ENCODE measurements at places on chromosomes 5 and 9.

DNA sequence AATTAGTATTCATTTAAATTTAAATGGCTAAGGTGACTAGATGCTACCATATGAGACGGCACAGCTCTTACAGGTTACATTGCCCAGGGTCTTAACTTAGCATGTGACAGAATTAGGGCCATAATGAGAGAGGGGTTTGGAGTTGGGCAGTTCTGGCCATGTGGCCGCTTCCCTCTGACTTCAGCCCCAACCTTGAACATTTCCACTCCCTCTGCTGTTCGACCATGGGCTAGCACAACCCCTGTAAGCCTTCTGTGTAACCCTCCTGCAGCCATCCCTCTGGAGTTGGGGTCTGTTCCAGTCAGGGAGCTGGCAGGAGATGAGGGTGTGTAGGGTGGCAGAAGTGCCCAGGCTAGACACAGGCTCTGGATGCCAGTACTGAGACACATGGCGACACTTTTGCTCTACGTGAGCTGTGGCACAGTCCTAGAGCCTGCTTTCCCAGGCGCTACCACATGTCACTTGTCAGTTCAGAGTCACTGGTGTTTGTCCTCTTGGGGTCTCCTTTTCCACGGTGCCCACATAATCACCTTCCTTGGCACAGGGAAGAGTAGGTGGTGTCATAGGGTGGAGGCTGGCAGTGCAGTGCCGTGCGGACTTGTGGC, 128.7 kb upstream of the PITX1 start:
- no peak for DNase-seq

DNA sequence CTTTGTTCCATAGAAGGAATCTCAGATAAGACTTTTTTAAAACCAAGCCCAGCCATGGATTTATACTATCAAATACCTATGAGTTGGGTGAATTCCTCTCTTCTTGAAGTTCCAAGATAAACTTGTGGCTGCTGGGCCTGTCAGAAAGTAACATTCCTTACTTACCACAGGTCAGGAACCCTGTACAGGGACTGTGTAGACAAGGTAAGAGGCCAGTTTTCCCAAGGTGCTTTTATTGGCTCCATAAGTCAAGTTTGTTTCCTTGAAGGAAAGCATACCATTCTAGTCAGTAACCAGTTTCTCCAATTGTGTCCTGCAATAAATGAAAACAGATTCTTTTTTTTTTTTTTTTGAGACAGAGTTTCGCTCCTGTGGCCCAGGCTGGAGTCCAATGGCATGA, 8.8 kb upstream of the CLTB start:
- no peak for DNase-seq

GRCh38 chr9:121654499-121655140, 3.2 kb downstream of the DAB2IP start:
- DNase-seq = no peak

- DNase-seq = no peak
Observed at GRCh38 chr9:73529666-73530065, 378.0 kb downstream of the ANXA1 start.

- DNase-seq = no peak
Observed at GRCh38 chr9:135300346-135301141, 179.0 kb upstream of the PPP1R26 start.

- no peak for DNase-seq
Observed at GRCh38 chr9:124322618-124323432, 65.1 kb downstream of the NEK6 start.

- DNase-seq = no peak
Observed at GRCh38 chr9:8880060-8880459, 1080.5 kb upstream of the DMAC1 start.

DNA sequence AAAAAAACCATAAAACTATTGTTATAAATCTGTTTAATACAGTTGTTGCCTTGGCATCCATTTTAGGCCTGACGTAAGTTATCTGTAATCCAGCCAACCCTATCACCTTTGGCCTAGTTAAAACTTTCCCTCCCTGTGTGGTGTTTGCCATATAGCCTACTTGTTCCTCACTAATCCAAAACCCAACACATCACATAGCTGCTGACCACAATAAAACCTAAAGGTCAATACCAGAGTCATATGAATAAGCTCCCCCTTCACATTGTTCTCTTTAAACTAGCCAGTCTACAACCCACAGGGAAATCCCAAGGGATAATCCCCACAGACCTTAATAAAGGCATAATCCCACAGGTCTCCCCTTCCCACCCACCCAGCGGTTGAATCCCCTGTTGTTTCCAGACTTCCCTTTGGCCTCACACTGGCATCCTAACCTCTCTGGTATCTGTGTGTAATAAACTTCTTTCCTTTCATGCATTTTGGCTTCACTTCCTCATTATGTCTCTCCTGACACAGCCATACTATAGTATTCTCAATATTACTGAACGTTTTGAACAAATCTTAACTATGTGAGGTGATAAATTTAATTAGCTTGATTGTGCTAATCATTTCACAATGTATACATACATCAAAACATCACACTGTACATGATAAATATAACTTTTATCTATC, 50.8 kb downstream of the DTWD2 start:
- no peak for DNase-seq

DNA sequence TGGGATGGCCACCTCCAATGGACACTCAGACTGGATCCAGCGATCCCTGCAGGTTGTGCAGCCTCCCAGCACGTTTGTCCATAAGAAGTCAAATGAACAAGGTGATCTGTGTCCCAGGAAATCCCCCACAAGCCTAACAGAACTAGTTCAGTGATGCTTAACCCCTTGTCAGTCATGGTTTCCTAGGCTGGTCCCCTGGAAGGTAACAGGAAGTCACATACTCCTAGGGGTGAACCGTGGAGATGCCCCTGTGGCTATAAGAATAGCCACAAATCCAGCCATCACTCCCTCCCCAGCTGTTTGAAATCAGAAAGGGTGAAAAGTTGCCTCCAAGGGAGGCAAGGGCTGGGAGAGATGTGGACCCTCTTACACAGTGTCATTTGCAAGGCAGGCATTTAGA, 22.5 kb downstream of the PAX5 start:
- no peak for DNase-seq

DNA sequence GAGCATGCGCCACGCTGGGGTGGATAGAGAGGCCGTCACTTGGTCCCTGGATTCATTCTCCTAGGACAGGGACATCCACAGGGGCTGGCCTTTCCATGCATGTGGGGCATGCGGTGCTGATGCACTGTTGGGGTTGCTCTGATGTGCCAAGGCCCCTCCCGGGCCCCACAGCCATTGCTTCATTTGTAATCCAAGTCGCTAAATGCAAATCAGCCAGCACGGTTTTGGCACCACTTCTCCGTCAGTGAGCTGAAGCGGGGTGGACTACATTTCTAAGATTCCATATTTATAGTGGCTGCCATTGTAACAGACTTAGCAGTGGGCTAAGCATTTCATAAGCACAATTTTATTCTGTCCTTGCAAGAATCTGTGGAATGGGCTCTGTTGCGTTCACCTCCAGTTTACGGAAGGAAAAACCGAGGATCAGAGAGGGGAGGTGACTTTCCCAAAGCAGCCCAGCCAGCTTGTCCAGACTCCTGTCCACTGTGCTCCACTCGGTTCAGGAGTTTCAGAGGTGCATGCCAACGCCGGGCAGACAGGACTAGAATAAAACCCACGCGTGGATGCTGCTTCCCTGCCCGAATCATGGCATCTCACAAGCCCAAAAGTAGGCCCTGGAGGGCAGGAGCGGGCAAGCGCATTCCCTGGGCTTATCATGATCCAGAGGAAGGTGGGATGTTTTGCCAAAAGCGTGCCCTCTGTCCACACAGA, 102.6 kb upstream of the COL5A1 start:
- no peak for DNase-seq

DNA sequence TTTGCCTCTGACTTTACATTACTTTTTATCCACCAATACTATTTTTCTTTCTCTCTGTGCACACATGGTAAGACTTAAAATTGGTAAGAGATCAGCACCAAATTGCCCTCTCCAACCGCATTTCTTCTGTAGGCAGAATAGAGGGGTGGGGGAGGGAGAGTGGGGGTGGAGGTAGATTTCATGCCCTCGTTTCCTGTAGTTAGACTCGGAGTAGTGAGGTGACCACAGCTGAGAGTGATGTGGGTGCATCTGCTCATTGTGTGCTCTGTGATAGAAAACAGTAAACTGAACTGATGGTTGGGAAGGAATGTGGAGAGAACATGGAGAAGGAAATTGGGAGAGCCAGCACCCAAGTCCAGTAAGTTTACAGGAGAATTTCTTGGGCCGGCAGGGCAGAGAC, 498.3 kb downstream of the IRX1 start:
- DNase-seq = no peak

DNA sequence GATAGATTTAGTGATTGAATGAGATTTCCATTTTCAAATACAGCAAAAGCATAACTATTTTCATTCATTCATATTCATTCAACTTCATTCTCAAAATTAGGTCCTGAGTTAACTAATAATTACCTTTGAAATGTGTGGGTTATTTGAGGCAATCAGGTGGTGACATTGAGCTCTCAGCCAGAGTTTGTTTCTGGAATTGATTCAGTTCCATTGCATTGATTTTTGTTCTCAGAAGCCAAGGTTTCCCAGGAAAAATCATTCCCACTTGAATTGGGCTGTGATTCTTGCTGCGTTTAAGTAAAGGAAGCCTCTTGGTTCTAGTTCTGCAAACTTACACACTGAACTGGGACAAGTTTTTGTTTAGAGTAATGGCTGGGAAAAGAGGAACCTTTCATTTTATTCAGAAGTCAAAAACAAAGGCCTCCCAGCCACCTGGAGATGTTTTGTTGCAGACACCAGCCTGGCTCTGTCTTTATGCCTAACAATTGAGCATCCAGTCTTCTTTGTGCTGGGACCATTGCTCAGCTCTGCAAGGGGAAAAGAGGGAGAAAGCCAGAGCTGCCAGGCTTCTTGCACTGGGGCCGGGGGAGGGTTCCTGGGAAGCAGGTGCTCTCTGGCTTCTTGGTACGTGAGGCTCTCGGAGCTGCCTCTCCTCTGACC, 198.6 kb downstream of the TRIO start:
- no peak for DNase-seq

GRCh38 chr5:137185193-137185592, 313.9 kb downstream of the SPOCK1 start:
- DNase-seq = no peak

- no peak for DNase-seq
Observed at GRCh38 chr9:21672761-21673160, 129.7 kb upstream of the MTAP start.

GRCh38 chr5:1524799-1525623, 1.3 kb upstream of the LPCAT1 start:
- DNase-seq = no peak

DNA sequence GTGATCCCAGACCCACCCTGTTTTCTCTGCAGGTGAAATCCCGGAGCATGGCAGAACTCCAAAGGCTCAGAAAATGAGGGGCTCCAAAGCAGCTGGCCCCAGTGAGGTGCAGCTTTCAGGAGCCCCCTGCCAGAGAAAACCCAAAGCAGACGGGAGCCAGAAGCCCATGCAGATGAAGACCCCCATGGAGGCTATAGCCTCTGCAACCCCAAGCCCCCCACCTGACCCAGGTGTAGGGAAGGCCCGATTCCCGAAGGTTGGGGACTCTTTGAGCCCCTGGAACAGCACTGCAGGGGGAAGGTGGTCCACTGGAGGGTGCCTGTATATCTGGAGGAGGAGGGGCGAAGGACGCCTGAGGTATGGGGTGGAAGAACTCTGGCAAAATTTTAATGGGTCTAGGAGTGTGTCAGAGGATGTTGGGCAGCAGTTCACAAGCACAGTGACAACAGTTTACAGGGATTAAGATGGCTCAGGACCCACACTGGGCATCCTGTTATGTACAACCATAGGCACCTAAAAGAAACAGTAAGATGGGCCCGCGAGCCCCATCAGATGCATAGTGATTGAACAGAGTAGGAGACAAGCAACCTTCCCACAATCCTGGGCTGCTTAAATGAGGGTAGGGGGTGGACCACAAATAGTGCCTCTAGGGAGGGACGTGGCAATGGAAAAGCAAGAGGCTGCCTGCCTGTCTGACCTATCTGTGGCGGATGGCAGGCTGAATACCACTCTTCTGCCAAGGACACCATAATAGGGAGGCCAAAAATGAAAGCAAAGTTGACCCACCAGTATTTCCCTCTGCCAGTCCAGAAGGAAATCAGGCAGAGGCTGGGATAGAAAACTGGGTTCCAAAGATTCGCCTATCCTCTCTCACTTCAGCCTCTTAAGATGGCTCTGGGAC, 16.4 kb upstream of the ANXA6 start:
- DNase-seq = no peak

DNA sequence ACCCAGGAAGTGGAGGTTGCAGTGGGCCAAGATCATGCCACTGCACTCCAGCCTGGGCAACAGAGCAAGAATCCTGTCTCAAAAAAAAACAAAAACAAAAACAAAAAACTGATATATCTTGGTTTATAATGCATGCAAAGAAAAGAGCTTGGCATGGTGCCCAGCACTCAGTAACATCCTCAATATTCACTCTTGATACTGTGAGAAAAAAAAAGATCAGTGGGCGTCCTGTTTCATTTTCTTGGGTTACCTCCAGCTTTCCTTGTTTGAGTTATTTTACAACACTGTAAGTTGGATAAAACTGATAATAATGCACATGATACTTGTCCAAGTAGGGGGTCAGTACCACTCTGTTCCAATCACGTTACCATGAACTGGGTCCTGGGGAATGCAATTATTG, 7.8 kb downstream of the PHYHD1 start:
- DNase-seq = no peak

GRCh38 chr5:159616952-159617351, 286.7 kb upstream of the IL12B start:
- DNase-seq = no peak

- DNase-seq = no peak
Observed at GRCh38 chr9:103730866-103731265, 363.2 kb upstream of the SMC2 start.

GRCh38 chr9:88503081-88503844, 31.7 kb upstream of the NXNL2 start:
- no peak for DNase-seq

GRCh38 chr5:175853573-175854230, 17.7 kb upstream of the CPLX2 start:
- DNase-seq = no peak

- no peak for DNase-seq
Observed at GRCh38 chr9:131324736-131325679, 35.5 kb downstream of the PLPP7 start.

DNA sequence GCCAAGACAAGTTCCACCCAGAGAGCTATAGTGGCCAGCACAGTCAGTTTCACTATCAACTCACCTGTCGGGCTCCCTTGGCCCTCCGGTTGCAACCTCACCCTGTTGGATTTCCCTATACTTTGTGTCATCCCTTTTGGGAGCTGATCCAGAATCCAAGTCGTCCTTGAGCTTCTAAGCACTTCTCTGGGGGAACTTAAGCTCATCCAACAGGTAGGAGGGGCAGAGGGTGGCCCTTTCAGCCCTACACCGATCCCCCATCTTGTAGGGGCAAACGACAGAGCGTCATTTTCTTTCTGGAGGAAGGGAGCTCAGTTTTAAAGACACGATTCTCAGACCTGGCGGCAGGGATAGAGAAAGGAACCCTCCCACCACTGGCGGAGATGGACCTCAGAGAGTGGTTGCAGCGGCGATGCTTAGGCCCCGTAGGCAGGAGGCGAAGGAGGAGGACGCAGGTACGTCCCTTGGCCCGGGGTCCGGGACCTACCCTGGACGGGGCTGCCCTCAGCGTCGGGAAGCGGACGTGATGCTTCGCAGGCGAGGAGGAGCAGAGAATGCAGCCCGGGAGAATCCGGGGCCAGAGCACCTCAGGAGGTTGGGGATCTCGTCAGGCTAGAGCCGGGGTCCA, 519 bp downstream of the ZER1 start:
- no peak for DNase-seq

Measured in stimulated activated CD8-positive, alpha-beta memory T cell treated with anti-CD3 and anti-CD28 coated beads, Interleukin-7, amount 100 ng/mL, for 1 hour (primary cell).